ENCODE measurements at places on chromosomes 16 and 17.
A peak's percentile ranks its signal among the peaks of the same experiment; 100 is the strongest.

DNA sequence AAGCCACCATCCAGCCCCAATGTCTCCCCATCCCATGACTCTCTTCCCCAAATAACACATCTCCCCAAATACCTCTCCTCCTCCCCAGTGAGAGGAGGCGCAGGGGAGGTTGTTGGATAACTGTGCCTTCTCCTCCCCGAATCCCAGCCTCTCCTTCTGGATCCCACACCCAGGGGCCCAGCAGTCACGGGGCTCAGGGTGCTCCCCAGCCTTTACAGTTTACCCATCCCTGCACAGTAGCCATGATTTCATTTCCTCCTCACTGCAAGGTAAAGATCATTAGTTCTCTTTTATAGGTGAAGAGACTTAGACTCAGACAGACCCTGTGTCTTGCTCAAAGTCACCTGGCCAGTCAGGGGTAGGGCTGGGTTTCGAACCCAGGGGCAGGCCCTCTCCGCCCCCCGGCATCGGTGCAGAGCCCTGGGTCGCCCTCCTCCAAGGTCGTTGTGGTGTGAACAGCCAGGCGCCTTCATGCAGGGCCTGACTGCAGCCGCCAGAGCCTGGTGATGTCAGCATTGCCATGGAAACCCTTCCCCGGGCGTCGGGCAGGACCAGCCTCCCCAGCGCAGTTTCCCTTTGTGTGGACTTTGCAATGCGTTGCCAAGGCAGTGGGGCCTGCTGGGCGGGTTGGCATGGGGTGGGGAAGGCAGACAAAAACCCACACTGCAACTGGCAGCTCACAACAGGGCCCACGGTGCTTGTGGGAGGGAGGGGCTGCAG, 53.3 kb upstream of the TOB1 start:
- peaks cover 8% of the 10 kb centered on the region for H3K27me3 ChIP-seq
- peak; percentile 89 for DNase-seq
- H3K36me3 ChIP-seq, result no peaks in the 10 kb centered on the region
- peak overlapping the region; percentile 79 for H3K27ac ChIP-seq

DNA sequence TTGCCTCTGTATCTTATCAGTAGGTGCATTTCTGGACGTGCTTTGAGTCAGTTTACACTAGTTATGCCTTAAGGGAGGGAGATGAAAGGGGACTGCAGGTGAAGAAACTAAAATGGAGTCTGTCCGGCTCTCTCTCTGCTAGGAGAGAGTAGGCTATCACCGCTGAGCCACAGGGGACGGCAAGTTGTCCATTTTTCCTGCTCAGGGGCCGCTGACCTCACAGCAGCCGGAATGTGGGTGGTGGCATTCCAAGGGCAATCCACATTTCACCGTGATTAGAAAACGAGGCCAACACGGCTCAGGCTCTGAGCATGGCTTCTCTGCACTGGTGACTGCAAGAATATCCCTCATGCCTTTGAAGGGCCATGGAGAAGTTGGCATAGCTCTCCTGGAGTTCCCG, 19.0 kb upstream of the KLHDC4 start:
- H3K4me3 ChIP-seq, result no peak overlapping the region
- no peak overlapping the region for H3K27ac ChIP-seq
- no peak for DNase-seq

GRCh38 chr16:88524973-88525662, 45.1 kb upstream of the ZC3H18 start:
- no peak overlapping the region for H3K27ac ChIP-seq
- H3K4me1 ChIP-seq, result no peaks in the 10 kb centered on the region
- H3K36me3 ChIP-seq, result no peaks in the 10 kb centered on the region
- no peaks in the 10 kb centered on the region for H3K27me3 ChIP-seq
- no peak for DNase-seq
- H3K4me3 ChIP-seq, result no peak overlapping the region

DNA sequence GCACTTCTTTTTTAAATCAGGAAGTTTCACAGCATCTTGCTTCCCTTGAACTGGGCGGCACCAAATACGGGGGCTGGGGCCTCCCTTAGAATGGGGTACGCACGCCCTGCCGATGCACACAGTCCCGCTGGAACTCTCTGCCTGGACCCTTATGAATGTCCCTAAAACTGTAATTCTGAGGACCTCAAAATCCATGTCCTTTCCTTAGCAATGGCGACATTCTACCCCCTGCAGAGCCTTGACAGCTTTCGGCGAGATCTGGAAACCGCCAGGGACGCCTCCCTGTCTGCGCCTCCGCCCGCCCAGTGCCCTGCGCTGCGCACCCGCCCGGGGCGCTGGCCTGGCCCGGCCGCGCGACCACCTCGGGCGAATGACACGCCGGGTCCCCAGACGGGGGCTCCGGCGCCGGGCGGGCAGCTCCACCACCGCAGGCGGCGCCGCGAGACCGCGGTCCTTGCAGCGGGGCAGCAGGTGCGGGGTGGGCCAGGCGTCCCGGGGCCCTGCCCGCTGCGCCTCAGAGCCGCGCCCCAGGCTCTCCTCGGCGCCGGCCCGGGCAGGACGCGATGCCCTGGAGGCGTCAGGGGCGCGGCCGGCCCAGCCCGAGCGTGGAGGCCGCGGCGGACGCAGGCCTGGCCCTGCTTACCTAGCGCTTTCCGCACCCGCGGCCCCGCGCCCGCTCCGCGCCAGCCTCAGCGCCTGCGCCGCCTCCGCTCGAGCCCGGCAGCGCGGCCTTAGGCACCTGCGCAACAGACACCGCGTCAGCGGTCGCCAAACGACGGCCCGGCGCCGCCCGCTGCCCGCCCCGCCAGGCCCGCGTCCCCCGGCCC, 548 bp downstream of the HAGH start:
- H3K27ac ChIP-seq, result peak overlapping the region; percentile 47
- DNase-seq, result peak; percentile 78
- no peaks in the 10 kb centered on the region for H3K27me3 ChIP-seq
- H3K4me3 ChIP-seq, result peak overlapping the region; percentile 79
- H3K4me1 ChIP-seq, result peaks cover 43% of the 10 kb centered on the region
- no peaks in the 10 kb centered on the region for H3K36me3 ChIP-seq
